Transverse colon (tissue), 4 donors: ENCODE measurements at places on chromosomes 7 and 10. TPM values are rescaled to one million over a fixed set of nuclear protein-coding genes. Genes with fewer than 3 reads are reported as not detected.

The POM121 gene
- total RNA-seq, result 49.0 TPM

The STK32C gene
- total RNA-seq, result 2.2 TPM

The CYCS gene
- 29.9 TPM for total RNA-seq

The SLC26A4 gene
- 0.41 TPM for total RNA-seq

The PPP1R17 gene
- total RNA-seq, result not detected

The LBX1 gene
- not detected for total RNA-seq

The EMX2 gene
- total RNA-seq, result 0.95 TPM

The PRR15 gene
- 338 TPM for total RNA-seq

DNA sequence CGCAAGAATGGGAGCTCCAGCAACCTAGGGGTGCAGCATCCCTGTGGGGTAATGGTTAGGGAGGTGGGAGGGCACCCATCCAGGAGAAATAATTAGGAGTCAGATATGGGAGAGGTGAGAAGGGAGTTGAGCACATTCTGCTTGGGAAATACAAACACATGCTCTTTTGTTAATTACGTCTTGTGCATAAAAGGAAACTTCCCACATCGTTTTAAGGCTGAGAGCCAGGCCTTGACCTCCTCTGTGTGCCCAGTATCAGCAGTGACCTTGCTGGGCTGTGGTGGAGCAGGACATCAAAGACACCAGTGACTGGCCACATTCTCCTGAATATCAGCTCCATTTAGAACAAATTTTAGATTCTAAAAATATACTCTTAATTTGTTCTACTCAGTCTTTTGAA is 22.6 kb downstream of the AKR1C4 start:
- no peak for DNase-seq

DNA sequence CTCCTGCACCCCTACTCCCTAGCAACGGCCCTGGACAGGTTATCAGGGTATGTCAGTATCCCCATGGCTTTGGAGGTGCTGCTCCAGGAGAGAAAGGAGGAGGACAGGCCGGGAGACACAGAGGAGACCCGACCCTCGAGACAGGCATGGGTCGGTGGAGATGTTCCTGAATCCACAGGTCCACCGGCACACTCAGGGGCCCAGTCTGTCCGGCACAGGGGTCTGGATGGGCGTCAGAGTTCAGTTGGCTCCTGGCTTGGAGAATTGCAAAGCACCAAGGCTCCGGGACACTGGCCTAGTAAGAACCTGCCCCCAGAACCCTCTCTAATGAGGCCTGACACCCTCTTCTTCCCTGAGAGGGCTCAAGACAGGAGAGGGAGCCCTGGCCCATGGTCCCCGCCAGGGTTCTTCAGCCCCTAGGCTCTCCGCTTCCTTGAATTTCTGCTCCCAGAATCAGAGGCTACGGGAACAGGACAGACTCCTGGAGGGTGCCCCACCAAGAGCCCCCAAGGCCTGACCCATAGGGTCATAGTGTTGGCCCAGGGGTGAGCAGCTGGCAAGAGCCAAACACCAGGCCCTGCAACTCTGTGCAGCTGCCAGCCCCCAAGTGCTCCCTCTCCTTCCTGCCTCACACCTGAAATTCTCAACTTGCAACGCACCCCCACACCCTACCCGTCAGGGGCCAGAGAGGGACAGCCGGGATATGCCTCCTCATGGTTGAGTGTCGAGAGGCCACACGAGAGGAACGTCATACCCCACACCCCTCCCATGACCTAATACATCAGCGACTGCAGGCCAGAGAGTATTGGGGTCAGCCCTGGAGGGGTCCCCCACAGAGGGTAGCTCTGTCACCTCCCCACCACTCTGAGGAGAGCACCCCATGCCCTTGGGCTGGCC is 5.5 kb upstream of the IRF5 start:
- DNase-seq, result no peak

DNA sequence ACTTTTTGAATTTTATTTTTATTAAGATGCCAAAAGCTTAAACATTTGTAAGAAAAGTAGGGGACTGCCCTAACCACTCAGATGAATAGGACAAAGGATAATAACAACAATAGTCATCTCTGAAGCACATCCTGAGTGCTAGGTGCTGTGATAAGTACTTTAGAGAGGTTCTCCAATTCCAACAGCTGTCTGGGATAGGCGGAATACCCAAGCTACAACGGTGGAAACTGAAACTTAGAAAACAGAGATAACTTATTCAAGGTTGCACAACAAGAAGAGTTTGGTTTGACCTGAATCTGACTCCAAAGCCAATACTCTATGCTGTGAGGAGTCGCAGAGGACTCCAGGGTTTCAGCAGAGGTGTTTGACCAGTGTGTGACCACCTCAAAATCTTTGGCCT is 2.0 kb downstream of the RTKN2 start:
- no peak for DNase-seq

DNA sequence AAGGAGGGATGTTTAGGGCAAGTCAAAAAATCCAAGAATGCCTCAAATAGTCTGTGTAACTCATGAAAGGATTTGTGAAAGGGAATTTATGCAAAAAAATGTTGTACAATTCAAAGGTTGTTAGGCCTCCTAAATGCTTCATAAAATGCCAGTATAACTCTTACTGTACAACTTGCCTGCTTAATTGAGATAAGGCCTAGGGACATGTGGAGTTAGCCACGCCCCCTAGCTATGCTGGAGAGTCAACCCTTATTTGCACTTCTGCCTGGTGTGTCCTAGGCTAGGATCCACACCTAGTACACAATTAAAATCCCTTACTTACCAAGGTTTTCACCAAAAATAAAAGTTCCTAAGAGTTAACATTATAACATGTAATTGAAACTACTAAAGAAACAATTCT is 77.2 kb downstream of the ZNF680 start:
- DNase-seq, result no peak

DNA sequence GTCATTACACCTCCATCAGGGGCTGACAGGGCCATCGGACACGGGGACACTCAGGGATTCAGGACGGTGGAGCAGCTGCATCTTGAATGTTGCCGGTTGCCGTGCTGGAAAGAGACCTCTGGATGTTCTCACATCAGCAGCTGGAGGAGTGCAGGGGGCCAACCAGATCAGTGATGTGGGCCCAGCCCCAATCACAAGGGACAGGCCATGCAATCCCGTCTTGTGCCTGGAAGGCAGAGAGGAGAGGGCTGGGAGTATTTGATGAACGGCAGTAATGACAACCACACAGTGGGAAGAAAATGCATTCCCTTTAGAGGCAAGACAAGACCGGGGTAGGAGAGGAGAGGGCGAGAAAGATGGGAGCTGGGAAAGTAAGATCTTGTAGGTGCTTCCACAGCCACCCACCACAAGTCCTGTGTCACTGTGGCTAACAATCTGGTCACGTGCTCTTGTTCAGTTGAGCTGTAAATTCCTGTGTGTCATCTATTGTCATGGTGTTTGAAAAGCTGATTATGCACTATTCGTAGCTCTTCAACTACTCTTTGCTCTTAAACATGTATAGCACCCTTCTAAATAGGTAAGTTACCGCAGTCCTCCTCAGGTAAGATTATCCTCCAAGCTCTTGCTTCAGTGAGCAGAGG is 85.9 kb upstream of the LEP start:
- DNase-seq, result no peak

DNA sequence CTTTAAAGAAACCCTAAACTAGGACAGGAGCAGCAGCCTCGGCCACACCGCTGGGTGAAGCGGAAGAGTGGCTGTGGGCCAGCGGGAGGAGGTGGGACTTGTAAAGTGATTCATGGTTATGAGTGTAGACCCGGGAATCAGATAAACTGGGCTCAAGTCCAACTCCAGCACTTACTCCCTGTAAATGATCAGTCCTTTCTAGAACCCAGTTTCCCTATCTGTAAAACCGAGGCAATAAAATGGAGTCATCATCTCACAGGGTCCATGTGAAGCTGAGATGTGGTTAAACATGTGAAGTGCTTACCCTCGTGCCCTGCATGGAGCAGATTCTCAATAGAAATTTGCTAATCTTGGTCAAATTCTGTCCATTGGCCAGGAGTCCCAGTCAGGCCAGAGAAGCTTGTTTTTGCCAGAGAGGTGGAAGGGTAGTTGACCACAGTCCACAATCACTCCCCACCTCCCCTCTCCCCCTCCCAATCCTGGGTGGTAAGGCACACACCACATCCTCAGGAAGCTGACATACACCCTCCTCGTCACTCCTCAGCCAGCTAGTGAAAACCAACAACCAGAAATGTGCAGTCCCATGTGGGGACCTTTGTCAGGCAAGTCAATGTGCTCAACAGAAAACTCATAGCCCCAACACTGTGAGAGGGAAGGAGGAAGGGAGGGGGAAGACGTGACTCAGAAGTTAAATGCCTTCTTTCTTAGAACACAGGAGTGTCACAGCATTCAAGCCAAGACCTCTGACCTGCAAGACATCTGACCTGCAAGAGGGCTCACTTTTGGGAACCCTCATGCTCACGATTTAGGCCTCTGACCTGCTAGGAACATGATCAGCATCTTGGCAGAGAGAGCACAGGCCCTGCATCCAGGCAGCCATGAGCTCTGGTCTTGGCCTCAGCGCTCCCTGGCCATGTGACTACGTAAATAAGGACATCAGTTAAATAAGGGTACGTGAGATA is 145.1 kb downstream of the PLXNA4 start:
- peak; percentile 72 for DNase-seq

DNA sequence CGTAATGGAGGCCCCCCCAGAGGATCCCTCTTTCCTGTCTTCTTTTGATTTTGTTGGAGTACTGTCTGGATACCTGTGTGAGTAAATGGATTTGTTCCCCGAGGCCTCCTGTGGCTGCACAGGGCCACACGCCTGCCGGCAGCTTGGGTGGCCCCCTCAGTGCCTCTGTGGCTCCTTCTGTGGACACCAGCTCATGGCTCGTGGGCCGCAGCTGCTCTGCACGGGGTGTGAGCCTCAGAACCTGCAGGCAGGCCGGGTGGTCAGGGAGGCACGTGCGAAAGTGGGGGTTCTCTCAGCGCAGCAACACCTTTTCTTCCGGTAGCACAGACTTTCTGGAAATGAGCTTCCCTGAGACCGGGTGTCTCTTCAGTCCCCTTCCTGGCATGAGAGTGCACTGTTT is 70.3 kb downstream of the WDR37 start:
- no peak for DNase-seq

DNA sequence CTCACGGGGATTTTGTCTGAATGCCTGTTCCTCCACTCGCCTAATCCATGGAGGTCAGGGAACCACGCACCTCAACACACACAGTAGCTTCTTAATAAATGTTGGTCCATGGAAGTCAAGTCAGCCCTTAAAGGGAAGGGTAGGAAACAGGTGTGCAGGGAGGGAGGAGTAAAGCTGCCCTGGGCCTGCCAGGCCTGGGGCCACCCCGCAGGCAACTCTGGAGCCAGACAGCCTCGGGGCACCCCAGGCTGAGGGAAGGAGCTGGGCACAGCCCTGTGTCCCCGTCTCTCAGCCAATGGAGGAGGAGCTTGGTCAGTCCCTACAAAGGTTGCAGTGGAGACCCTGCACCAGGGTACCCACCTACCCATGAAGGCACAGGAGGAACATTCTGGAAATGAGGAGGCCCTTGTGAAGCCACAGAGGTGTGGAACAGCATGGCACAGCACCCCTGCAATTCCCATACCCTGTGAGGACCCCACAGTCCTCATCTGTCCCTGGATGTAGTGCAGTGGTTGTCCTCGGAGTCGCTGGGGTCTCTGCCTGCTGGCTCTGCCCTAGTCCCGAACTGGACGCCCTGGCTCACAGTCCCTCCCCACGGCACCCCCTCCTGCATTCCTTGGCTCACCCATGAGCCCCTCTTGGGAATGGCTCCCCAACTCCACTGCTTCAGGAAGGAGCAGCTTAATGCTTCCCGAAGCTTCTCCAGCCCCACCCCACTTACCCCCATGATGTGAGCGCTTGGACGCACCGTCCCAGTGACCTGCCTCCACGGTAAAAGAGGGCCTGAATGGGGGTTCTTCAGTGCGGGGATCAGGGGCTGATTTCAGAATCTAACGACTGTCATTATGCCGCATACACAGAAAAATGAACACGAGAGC is 79.2 kb upstream of the INSIG1 start:
- DNase-seq, result no peak

- DNase-seq, result peak; percentile 13
These were observed 27.6 kb downstream of the SLC35G1 start for GRCh38 chr10:93921338-93921737.

- no peak for DNase-seq
These were observed 6.8 kb downstream of the ITGA8 start for GRCh38 chr10:15712883-15713282.

DNA sequence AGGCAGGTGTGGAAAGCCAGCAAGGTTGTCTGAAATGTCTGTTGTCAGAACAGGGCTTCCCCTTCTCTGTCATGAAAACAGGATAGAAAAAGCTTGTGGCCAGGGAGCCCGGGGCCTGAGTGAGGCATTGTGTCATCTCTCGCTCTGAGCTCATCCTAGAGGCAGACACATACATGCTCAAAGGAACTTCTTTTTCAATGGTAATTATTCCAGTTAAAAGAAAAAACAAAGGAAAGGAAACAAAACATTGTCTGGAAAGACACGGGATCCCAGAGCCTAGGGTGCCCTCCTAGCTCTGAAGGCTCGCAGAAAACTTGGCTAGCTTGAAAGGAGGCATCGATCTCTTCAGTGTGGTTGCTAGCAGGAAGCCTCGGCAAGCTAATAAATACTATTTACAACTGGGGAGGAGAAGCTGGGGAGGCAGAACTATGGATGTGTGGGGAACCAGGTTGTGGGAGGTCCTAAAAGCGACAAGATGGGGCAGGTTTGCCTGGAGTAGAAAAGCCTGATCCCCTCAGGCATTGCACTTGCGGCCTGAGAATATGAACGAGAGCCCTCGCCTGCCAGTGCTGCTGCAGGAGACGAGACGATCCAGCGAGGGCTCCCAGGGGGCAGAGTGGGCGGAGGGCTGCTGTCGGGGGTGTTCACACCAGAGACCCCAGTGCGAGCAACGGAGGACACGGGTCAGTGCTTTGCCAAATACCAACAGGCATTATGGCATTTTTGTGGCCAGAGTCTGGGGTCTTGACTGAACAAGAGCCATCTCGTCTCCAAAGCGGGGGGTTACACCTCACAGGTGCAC is 32.8 kb upstream of the DGKI start:
- no peak for DNase-seq

GRCh38 chr10:95525033-95525418 is 36.1 kb downstream of the SORBS1 start:
- no peak for DNase-seq

DNA sequence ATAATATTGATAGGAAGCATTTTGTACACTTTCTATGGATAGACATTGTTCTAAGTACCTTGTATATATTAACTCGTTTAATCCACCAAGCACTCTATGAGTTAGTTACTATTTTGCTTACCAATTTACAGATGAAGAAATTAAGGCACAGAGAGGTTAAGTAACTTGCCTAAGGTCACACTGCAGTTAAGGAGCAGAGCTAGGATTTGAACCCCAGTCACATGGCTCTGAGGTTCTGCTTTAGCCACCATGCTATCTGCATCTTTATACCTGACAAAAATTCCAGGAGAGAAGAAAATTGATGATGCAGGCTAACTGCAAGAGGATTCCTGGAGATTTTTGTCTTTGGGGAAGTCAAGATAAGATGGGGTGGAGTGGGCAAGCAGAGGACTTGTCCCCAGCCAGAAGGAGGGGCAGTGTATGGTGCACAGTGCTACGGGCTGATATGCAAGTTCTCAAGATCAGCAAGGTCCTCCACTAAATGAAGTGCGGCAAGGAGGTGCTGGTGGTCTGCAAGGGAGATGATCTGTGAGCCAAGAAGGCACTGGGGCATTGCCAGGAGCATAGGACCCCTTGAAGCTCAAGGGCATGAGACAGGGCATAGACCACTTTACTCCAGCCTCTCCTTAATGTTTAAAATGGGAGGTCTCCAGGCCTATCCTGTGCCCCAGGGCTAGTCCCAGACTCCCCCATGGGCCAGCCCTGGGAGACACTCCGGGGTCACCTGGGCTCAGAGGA is 430.6 kb downstream of the RPS24 start:
- DNase-seq, result no peak
